ENCODE measurements at places on chromosomes 16 and 17.
A peak's percentile ranks its signal among the peaks of the same experiment; 100 is the strongest.

DNA sequence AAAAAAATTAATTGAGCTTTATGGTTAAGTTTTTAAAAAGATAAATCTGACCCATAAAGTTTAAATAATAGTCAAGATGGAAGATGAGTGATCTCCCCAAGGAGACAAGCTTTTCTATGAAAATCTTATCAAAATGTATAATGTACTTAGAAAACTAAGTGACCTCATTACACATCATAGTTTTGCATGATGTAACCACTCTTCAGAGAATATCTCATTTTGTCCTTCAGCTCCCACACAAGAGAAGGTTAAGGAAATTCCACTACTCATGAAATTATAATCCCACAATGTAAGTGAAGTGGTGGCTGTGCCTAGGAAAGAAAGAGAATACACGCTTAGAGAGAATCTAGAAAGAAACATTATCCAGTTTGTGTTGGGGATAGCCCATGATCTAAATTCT, 14.3 kb downstream of the STAT3 start:
- DNase-seq: no peak

GRCh38 chr16:3810198-3810664, 70.3 kb downstream of the CREBBP start:
- no peak for DNase-seq

DNA sequence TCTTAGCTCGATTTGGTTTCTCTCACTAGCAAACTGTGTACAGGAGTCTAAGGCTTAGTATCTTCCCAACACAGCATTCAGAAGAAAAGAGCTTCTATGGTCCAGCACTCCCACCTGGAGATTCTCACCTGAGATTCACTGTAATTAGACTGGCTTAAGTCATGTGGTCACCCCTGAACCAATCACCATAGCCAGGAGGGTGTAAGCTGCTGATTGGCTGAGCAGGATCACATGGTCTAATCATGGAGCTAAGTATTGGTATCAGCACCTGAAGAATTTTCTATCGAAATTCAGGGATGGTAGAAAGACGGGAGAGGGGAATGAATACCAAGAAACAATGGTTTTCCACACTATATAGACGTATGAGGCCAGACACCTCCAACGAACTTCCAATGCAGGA, 359.8 kb upstream of the ERCC4 start:
- no peak for DNase-seq

GRCh38 chr17:20944014-20944865, 98.6 kb downstream of the USP22 start:
- no peak for DNase-seq

DNA sequence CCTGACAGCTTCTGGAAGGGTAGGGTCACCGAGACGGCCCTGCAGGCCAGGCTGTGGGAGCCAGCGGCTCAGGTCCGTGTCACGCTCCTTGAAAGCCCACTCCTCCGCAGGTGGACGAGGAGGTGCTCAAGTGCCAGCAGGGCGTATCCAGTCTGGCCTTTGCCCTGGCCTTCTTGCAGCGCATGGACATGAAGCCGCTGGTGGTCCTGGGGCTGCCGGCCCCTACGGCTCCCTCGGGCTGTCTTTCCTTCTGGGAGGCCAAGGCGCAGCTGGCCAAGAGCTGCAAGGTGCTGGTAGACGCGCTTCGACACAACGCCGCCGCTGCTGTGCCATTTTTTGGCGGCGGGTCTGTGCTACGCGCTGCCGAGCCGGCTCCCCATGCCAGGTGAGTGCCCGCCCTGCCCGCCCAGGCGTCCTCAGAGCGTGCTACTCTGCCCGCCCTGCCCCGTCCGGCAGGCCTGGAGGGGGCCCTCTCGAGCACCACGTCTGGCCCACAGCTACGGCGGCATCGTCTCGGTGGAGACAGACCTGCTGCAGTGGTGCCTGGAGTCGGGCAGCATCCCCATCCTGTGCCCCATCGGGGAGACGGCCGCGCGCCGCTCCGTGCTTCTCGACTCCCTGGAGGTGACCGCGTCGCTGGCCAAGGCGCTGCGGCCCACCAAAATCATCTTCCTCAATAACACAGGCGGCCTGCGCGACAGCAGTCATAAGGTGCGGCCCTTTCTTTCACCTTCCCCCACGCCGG, 1.3 kb downstream of the NAGS start:
- DNase-seq: no peak

DNA sequence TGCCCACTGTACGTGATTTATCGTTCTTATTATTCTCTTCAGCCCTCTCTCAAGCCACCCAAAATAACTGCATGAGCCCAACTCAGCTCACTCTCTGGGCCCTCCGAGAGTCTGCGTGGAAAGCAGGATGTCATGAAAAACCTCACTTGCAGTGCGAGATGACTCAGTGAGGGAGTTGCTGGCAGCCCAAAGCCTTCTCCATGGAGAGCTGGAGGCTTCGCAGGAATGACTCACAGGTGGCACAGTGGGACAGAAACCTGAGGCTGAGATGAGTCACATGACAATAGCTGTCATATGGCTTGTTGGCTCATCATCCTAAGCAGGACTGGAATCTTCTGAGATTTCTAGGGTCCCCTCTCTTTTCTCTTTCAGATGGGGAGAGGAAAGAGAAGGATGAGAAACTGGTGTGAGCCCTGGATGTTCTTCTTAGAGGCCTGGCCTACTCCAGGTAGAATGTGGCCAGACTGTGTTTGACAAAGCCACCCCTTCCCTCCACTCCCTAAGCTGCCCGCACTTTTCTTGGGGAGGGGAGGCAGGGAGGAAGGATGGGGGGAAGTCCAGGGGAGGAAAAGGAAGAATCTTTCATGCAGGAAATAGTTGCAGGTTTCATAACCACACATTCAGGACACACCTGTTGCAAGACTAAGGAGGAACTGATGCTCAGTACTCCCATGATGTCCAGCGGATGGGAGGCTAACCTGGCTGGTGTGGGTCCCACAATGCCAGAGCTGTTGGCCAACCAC, 160.6 kb upstream of the RPL38 start:
- DNase-seq: no peak

DNA sequence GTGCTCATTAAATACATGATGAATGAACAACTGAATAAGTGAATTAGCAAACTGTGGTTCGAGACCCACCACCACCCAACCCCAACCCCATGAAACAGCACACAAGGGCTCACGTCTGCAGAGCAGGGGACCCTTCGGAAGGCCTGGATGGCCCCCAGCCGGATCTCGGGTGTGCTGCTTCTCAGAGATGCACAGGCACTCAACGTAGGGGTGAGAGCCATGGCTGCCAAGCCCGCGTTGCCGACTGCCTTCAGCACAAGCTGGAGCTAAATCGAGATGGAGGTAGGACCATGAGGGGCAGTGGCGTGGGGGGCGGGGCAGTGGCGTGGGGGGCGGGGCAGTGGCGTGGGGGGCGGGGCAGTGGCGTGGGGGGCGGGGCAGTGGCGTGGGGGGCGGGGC, 93.2 kb downstream of the LITAF start:
- no peak for DNase-seq

- no peak for DNase-seq
Measured at GRCh38 chr17:13176436-13176835, 158.6 kb upstream of the ELAC2 start.

DNA sequence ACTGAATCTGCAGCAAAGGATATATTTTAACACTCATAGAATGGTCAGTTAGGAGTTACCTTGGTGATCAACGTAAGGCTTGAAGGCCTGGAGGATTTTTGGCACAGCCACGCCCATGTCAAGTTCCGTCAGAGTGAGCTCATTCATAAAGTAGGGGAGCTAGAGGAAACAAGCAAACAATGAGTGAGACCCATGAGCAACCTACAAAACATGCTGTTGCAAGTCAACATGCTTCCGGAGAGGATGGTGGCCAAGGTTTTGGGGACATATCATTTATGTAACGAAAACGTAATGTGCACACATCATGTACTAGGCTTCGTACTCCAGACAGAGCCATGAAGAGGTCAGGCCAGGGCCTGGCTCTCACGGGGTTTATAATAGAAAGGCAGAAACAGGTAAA, 41.1 kb upstream of the ERN1 start:
- no peak for DNase-seq

GRCh38 chr17:7208027-7208571, 11.5 kb downstream of the DLG4 start:
- DNase-seq: no peak

- no peak for DNase-seq
Measured at GRCh38 chr17:69637446-69638156, 223.1 kb downstream of the MAP2K6 start.

- no peak for DNase-seq
Measured at GRCh38 chr17:72165867-72166439, 45.1 kb downstream of the SOX9 start.

GRCh38 chr17:42411905-42412679, 11.0 kb downstream of the CAVIN1 start:
- no peak for DNase-seq

GRCh38 chr17:10266296-10266876, 68.0 kb upstream of the GAS7 start:
- DNase-seq: no peak

DNA sequence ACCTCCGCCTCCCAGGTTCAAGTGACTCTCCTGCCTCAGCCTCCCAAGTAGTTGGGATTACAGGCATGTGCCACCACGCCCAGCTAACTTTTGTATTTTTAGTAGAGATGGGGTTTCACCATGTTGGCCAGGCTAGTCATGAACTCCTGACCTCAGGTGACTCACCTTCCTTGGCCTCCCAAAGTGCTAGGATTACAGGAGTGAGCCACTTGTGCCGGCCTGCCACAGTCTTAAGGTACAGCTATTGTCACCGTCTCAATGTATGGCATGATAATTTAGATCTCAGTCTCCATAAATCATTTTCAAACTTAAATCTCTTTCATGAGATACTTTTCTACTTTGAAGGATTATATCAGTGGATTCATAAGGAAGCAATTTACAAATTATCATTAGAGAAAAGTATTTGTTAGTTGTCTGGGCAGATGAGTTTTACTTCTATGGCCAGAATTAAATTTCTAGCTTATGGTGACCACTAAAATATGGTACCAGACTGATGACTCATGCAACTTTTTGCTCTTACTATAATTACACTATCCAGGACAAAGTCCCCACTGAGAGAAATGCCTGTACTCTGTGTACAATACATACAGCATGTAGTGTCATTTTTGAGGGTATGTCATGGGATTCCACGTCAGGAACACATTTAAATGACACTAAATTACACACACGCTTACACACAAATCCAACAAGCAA, 1230.3 kb upstream of the GOT2 start:
- DNase-seq: no peak

- DNase-seq: no peak
Measured at GRCh38 chr17:44781551-44782325, 22.9 kb downstream of the ADAM11 start.

- DNase-seq: no peak
Measured at GRCh38 chr17:81406117-81406953, 11.1 kb downstream of the BAHCC1 start.

GRCh38 chr17:17447264-17447663, 29.5 kb upstream of the MED9 start:
- no peak for DNase-seq

- no peak for DNase-seq
Measured at GRCh38 chr17:68576137-68576536, 25.0 kb downstream of the FAM20A start.

DNA sequence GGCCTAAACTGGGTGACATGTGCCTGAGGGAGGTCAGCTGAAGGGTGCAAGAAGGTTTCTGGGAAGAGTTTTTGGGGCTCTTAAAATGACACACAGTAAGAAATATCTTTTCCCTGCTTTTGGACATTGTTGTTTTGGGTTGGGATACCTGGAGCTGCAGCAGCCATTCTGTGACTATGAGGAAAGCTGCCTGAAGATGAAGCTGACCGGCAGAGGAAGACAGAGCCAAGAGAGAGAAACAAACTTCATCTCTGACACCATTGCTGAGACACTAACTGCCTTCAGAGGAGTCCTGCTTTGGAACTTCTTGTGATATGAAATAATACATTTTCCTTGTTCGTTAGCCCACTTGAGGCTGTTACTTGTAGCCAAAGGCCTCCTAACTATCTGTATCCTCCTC, 8.8 kb upstream of the WNT3 start:
- no peak for DNase-seq

DNA sequence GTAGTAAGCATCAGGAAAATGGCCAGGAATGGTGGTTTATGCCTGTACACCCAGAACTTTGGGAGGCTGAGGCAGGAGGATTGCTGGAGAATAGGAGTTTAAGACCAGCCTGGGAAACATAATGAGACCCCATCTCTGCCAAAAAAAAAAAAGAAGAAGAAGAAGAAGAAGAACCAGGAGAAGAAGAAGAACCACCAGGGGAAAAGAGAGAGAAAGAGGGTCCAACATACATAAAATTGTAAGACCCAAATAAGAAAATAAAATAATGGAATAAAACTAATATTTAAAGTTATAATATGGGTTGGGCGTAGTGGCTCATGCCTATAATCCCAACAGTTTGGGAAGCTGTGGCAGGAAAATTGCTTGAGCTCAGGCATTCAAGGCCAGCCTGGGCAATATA, 408.4 kb downstream of the ZFHX3 start:
- DNase-seq: no peak

GRCh38 chr16:56743840-56744239, 13.9 kb downstream of the NUP93 start:
- DNase-seq: no peak

DNA sequence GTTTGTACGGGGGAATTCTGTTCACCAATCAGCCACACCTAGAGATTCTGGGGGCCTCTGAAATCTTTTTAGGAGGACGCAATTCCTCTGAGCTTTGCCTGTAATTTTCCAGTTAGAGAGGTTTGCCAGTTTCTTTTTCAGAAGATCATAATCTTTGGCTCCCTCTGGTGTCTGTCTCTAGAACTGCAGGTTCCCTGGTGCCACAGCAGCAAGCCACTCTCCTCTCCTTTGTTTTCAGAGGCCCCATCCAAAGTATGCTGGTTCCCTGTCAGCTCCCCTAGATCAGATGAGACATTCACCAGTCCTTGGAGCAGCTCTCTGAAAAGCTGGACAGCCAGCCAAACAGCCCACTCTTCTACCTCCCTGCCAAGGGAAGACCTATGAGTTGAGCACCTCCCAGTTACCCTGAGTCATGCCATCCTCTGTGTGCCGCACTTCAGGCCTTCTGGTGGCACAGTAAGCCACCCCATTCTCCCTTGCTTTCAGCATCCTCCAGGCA, 36.1 kb downstream of the RNF112 start:
- DNase-seq: peak; percentile 29

DNA sequence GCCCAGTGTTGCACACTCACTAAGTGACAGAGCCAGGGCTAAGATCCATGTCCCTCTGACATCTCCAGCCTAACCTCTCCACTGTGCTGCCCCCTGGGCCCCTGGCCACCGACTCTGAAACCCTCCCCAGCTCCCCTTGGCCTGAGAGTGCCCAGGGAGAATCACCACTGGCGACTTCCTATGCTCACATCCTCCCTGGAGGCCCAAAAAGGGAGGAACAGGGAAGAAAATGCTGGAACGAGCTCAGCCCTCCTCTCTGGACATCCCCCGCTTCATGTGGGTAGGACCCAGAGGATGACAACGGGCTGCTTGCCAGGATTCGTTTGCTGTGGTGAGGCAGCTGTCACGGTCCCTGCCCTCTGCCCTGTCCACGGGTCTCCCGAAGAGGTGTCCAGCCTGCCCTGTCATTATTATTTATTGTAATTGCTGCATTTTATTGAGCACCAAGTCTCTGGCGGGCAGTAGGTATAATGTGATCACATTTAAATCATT, 153.5 kb upstream of the RPL38 start:
- no peak for DNase-seq

- no peak for DNase-seq
Measured at GRCh38 chr17:83109793-83110645, 30.6 kb downstream of the METRNL start.
